HepG2 (cell line): ENCODE measurements at places on chromosomes 5 and 9.
A peak's percentile ranks its signal among the peaks of the same experiment; 100 is the strongest.

DNA sequence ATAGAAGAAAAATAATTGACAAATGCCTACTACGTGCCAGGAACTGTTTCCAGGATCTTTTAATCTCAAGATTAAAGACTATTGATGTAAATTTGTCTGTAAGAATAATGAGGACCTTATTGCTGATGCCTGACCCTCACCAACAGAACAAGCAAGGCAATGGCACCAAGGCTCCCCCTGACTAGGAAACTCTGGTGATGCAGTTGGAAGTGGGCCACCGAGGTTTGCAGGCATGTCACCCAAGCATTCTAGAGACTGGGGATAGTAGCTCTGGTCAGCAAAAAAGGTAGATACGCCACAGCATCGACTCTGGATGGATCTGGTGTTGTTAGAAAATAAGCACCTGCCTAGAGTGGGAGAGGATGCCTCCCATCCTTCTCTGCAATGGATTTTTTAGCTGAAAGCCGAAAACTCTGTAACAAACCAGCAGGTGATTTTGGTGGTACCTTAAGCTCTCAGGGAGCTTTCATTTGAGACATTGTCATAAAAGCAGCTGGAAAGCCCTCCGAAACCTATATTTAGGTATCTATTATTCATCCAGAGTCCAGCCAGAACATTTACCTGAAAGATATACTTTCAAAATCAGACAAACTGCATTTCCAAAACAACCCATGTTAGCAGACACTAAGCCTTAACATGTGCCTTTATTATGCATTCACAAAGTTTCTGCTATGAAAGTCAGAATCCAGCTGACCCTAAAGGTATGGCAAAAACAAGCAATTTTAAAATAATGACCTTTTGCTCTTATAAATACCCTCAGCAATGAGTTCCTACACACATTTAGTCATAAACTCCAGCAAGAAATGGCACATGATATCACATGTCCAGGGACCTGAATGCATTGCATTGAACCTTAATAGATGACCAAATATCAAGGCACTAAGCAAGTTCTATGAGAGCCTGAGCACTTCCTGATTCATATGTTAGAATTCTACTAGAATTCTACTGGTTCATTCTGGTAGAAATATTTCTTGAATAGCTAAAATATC lies 308.4 kb downstream of the PDE4D start:
- DNase-seq = no peak

DNA sequence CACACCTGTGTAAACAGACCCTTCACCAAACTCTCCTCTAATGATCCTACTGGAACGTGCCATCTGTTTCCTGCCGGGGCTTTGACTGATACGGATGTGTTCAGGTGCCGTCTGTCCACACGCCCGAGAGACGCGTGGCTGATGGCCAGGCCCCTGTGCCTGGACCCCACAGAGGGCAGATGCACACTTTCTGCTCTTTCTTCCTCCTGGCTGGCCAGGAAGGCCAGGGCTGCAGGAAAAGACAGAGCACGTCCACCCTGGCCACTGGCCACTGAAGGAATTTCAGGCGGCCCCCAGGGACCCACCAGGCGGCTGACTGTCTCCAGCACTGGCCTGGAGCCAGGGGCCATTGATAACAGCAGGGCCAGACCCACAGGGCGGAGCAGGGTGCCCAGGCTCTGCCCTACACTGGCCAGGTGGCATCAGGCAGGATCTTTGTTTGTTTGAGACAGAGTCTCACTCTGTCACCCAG lies 3.6 kb upstream of the ENG start:
- no peak for DNase-seq

DNA sequence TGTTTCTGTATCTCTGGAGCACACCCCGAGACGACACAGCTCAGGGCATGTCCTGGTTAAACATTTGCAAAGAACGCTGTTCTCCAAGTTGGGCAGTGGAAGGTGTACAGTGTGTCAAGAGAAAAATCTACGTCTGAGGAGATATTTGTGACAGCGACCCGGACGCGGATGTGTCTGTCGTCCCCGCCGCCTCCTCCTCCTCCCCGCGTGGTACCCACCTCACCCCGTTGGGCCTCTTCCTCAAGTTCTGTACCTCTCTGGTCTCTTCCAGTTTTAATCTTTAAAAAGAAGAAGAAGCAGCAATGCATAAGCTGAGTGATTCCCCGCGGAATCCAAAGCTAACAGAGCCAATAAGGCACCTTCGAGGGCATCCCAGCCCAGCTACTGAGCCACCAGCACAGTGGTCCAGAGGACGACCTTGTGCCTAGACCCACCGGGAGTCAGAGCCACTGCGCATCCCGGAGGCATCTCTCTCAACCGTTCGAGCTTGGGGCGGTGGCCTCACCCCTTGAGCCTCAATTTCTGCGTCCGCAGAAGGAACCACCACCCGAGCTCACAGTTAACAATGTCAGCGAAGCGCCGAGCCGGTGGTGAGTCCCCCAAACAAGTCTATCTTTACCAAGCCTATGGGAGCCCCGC lies 467 bp downstream of the C9orf78 start:
- DNase-seq = peak; percentile 7

DNA sequence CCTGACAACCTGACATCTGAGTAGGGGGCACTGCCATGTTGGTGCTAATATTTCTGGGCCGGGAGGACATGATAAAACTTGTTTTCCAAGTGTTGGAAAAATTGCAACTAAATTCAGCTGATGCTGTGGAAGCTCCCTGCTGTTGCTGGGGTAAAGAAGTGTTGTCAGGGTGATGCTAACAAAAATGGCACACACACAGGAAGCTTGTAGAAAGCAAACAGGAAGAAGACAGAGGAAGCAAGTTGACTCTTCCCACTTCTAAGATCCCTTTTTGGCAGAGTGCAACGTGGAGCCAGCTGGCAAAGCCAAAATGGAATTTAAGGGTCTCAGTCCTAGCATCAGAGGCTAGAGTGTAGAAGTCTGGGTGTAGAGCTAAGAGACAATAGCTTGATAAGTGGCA lies 11.3 kb upstream of the RIOK2 start:
- no peak for DNase-seq

GRCh38 chr5:149172709-149173505 lies 31.6 kb downstream of the ABLIM3 start:
- peak; percentile 96 for DNase-seq

DNA sequence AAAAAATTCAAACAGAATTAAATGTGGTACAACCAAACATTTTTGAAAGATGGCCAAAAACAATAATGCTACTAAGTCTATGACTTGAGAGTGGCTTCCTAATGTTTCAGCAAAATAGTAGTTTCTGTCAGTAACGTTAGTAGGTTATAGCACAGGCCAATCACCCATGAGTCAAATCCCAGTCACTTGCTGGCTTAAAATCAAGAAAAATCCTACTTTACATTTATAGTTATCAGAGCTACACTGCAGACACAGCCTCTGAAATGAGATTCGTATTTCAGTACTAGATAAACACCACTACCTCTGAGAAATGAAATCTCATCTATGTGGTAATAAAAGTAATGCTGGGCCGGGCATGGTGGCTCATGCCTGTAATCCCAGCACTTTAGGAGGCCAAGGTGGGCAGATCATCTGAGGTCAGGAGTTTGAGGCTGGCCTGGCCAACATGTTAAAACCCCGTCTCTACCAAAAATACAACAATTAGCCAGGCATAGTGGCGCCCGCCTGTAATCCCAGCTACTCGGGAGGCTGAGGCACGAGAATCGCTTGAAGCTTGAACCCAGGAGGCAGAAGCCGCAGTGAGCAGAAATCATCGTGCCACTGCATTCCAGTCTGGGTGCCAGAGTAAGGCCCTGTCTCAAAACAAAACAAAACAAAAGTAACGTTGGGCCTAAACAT lies 6.1 kb downstream of the ZDHHC21 start:
- DNase-seq = no peak

DNA sequence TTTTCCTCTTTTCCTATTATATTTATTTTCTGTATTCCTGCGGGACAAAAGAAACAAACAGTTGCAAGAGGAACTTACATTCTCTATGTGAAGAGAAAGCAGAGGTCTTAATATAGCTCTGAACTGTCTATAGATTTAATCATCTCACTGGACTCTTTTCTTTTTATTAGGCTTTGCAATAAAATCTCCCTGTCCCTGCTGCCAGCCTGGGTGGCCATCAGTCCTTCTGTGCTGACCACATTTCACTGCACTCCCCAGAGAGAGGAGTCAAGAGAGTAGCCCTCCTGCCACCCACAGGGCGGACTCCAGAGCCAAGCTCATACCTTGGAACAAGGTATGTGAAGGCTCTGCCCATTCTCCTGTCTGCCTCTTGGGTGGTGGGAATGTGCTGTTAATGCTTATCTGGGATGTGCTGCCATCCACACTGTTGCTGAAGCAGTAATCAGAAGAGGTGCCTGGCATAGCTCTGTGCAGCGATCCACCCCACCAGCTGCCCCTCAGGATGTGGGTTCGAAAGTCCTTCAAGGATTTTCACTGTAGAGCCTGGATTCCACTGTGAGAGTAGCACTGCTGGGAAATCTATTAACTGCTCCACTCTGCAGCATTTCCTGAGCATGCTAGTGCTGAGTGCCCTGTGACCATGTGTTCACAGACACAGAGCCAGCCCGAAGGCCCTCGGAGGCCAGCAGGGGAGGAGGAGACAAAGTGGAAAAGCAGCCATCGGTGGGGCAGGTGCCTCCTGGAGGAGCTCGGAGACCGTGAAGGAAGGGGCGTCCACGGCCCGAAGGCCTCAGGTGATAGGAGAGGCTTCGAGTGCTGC lies 334.6 kb downstream of the MED10 start:
- no peak for DNase-seq

GRCh38 chr5:83101514-83101913 lies 24.2 kb downstream of the XRCC4 start:
- no peak for DNase-seq
